NCI-H2107 (cell line): ENCODE measurements at places on chromosomes 11 and 22.
A peak's percentile ranks its signal among the peaks of the same experiment; 100 is the strongest.

GRCh38 chr11:73194034-73194507 is 24.0 kb upstream of the P2RY2 start:
- no peak for DNase-seq

DNA sequence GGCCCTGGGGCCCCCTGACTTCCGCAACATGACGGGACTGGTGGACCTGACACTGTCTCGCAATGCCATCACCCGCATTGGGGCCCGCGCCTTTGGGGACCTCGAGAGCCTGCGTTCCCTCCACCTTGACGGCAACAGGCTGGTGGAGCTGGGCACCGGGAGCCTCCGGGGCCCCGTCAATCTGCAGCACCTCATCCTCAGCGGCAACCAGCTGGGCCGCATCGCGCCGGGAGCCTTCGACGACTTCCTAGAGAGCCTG is 992 bp downstream of the LRFN4 start:
- no peak for DNase-seq

GRCh38 chr11:33171251-33171650 is 10.0 kb upstream of the CSTF3 start:
- DNase-seq = no peak

DNA sequence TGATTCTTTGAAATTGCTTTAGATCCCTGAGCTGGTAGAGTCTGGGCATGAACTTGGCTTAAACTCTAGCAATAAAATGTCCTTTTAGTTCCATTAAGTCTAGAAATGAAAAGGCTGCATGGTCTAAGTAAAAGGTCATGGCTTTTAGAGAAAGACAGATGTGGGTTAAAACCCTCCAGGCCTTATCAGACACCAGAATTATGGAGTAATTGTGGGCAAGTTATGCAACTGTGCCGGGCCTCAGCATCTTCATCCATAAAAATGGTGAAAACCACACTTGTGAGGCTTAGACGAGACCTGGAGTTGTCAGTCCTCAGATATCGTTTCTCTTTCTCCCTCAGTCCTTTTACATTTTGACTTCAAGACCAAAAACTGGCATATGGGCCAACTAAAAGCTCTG is 597.9 kb upstream of the KIRREL3 start:
- no peak for DNase-seq

- DNase-seq = no peak
These were observed 57.6 kb downstream of the TSPAN18 start for GRCh38 chr11:44784436-44784760.

- no peak for DNase-seq
These were observed 1144.3 kb downstream of the LRRC4C start for GRCh38 chr11:40315122-40315521.

DNA sequence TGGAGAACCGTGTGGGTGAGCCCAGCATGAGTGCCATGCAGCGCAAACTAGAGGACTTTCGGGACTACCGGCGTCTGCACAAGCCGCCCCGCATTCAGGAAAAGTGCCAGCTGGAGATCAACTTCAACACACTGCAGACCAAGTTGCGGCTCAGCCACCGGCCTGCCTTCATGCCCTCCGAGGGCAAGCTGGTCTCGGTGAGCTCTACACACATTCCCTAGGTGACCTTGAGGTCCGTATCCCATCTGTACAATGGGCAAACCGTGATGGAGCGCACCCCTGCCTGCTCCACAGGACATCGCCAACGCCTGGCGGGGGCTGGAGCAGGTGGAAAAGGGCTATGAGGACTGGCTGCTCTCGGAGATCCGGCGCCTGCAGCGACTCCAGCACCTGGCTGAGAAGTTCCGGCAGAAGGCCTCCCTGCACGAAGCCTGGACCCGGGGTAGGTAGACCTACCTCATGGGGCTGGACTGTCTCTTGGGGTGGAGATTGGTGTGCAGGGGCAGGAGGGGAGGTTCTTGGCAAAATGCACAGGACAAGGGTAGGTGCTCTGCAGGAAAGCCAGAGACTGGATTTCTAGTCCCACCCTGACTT is 10.6 kb downstream of the CTSF start:
- no peak for DNase-seq

DNA sequence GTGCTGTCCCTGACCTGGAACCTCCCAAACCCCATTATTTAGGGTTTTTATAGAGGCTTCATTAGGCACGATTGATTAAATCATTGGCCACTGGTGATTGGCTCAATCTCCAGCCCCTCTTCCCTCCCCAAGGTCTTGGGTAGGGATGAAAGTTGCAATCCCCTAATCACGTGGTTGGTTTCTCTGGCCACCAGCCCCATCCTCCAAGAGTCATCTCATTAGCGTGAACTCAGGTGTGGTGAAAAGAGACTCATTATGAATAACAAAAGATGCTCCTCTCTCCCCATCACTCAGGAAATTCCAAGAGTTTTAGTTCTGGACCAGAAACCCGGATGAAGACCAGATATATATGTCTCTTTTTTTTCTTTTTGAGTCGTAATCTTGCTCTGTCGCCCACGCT is 7.6 kb upstream of the MARK2 start:
- no peak for DNase-seq

GRCh38 chr22:20805972-20806471 is 32.1 kb downstream of the SERPIND1 start:
- no peak for DNase-seq

GRCh38 chr11:62573006-62573591 is 592 bp downstream of the EEF1G start:
- no peak for DNase-seq

DNA sequence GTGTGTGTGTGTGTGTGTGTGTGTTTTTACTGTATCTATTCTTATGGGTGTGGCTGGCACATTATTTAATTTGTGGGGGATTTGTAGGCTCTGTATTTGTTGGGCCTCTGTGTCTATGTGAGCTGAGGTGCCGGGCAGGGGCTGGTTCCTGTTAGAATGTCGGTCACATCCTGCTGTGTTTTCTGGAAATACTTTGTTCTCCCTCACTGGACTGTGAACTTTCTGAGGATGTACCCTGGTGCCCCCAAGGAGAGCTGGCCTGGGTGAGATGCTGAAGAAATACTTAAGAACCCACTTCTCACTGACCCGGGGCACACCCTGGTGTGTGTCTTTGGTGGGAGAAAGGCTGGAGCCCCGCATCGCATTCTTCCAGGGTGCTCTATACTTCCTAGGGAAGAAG is 28.6 kb downstream of the KIAA1671 start:
- DNase-seq = no peak

GRCh38 chr11:1348146-1348795 is 38.8 kb upstream of the TOLLIP start:
- DNase-seq = no peak

GRCh38 chr11:73194593-73194992 is 23.5 kb upstream of the P2RY2 start:
- DNase-seq = no peak

DNA sequence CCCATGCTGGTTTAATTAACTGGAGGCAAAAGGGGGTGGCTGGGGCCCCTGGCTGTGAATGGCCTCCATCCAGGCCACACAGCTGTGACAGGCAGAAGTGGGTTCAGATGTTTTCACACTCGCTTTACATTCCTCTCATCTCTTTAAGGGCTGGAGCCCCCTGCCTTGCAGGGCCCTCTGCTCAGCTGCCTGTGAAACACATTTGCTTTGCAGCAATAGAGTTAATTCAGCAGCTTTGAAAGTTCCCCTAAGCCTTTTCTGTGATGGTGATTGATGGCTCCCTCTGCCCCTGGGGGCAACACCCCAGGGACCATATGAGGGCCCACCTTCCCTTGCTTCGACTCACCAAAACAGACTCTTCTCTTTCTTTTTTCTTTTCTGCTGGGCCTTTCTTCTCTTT is 139.3 kb downstream of the FEZ1 start:
- no peak for DNase-seq

- DNase-seq = no peak
These were observed 37.2 kb downstream of the GRIK4 start for GRCh38 chr11:120548682-120549209.

GRCh38 chr22:39110631-39111561 is 13.9 kb downstream of the APOBEC3H start:
- no peak for DNase-seq

- DNase-seq = no peak
These were observed at the start of gene PGGHG for GRCh38 chr11:288478-289397. PGGHG (plus strand) TSS chr11:289126; CDS start chr11:289817, 691 bp downstream.

DNA sequence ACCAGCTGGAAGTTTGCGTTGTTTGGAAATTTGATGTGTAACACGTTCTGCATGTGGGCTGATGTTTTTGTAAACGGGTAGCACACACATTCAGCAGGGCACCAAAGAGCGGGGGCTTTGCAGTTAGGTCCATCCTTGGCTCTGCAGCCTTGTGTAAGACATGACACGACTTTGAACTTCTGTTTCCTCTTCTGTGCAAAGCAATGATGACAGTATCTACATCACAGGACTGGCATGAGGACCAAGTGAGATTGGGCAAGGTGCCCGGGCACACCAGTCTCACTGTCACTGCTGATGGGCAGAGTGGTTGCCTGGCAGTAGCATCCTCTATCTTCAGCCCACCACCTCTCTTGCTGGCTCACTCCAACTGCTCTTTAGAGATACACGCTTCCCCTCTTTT is 3.3 kb downstream of the TCN2 start:
- no peak for DNase-seq

DNA sequence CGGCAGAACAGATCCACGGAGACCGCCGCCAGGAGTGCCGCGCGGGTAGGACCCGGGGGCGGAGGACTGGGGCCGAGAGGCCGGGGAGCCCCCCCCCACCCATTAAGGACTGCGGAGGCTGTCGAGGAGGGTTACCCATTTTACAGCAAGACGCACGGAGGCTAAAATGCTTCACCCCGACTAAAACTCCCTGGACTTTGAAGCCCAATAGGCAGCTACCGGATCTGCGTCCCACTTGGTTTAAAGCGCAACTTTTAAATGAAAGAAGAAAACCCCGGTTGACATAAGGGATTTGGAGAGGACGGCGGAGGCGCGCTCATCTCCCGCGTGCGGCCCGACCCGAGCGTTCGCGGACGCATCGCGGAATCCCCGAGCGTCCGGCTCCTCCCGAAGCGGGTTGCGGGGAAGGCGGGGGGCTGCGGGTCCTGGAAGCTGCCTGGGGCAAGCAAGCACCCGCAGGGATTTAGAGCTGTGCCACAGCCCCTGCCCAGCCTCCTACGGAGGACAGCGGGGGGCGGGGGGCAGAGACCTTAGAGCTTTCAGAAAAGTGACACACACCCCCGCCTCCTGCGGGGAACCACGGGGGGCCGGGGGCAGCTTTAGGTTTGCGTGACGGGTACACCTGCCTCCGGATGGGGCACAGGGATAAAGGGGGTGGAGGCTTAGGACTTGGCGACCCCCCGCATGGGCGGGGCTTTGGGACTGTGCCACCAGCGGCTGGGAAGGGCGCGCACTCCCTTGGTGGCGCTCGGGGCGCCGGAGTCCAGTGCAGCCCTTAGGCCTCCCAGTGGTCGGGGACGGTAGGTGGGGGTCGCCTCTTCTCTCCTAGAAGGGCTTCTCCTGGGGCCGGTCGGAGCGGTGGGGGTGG is 760 bp upstream of the CELSR1 start:
- no peak for DNase-seq

GRCh38 chr22:46572911-46573780 is 35.7 kb upstream of the CELSR1 start:
- DNase-seq = no peak

DNA sequence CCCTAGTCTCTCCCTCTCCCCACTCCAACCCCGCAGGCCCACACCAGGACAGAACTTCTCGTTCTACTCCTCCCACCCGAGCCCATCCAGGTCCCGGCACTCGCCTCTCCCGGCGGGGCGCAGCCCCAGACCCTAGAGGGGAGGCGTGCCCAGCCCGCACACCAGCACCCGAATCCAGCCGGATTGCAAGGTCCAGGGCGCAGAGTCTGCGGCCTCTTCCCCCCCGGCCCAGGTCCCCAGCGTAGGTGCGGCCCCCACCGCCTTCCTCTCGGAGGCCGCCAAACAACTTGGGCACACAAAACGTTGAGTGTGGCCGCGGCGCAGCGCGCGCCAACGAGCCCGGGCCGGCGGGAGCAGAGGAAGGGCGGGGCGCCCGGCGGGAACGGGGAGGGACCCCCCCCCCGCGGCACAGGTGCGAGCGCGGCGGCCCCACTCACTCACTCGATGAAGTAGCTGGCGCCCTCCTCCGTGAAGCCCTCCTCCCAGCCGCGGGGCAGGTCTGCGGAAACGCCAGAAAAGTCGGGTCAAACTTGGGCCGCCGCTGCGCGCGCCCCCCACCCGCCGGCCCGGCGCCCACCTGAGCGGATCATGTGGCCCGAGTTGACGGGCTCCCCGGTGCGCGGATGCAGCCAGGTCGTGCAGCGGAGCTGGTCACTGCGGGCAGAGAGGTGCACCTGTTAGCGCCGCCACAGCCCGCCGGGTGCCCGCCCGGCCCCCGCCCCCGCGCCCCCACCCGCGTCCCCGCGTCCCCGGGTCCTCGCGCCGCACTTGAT is 480 bp downstream of the PLEKHA7 start:
- DNase-seq = no peak

- DNase-seq = no peak
These were observed 1.7 kb upstream of the RNASEH2C start for GRCh38 chr11:65722261-65722660.

- DNase-seq = peak; percentile 32
These were observed 24.4 kb downstream of the SREBF2 start for GRCh38 chr22:41857155-41857859.

DNA sequence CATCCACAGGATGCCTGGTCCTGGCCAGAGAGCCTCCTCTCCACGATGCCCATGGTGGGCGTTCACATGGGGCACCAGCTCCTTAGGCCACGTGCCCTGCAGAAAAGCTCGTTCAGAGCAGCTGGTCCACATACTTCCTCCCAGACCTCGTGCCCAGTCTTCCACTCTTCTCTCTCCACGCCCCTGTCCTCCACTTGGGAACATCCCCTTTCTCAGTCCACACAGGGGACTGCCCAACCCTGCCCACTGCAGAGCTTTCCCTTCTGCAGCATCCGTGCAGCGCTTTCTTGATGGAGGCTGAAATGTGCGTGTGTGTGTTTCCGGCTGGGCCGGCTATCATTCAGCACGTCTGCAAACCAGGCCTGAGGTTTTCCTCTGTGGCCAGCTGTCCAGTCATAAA is 11.3 kb downstream of the TPCN2 start:
- no peak for DNase-seq

GRCh38 chr22:37768273-37768672 is 39.5 kb upstream of the GCAT start:
- DNase-seq = no peak

GRCh38 chr11:12286606-12287005 is 90.8 kb upstream of the PARVA start:
- DNase-seq = no peak

DNA sequence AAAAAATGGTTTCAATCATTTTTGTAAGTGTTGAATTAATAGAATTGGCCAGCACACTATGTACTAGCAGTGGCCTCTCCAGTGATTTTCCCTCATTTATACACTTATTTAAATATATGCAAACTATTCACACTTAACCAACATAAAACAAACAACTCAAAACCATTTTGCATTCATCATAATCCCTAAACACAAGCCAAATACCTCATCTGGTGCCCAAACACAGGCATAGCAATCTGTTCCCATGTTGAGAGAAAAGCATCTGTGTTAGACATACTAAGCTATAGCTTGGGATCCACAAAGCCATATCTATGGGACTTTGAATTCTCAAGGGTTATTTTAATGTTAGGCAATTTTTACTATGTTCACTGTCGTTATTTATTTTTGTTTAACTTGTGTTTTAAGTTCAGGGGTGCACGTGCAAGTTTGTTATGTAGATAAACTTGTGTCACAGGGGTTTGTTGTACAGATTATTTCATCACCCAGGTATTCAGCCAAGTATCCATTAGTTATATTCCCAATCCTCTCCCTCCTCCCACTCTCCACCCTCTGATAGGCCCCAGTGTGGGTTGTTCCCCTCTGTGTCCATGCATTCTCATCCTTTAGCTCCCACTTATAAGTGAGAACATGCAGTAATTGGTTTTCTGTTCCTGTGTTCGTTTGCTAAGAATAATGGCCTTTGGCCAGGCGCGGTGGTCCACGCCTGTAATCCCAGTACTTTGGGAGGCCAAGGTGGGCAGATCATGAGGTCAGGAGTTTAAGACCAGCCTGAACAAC is 31.0 kb upstream of the RCN1 start:
- no peak for DNase-seq
